Fibroblast of villous mesenchyme (primary cell): ENCODE measurements at places on chromosomes 4 and X. TPM values are rescaled to one million over a fixed set of nuclear protein-coding genes. Genes with fewer than 3 reads are reported as not detected.

The DOK7 gene
- not detected in 2 replicates for total RNA-seq

The CBR4 gene
- total RNA-seq: 14.8 and 23.3 TPM in 2 replicates

The CCSER1 gene
- 0.43 TPM in 1 of 2 replicates, not detected in the other for total RNA-seq

The CXXC4 gene
- total RNA-seq: 0.32 and 0.43 TPM in 2 replicates

The CXorf49B gene
- total RNA-seq: not detected in 2 replicates

The ZAR1 gene
- total RNA-seq: under 0.01 TPM in 1 of 2 replicates, not detected in the other

DNA sequence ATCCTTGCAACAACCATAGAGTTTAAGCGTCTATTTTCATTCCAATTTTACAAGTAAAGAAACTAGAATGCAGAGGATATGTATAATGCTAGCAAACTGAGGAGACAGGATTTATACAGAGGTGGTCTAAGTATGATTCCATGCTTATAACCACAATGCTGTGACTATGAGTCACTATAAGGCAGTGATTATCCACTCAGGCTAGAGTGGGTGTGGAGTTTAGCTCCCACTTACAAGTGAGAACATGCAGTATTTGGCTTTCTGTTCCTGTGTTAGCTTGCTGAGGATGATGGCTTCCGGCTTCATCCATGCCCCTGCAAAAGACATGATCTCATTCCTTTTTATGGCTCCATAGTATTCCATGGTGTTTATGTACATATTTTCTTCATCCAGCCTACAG, 41.6 kb upstream of the EDA2R start:
- DNase-seq: no peak

DNA sequence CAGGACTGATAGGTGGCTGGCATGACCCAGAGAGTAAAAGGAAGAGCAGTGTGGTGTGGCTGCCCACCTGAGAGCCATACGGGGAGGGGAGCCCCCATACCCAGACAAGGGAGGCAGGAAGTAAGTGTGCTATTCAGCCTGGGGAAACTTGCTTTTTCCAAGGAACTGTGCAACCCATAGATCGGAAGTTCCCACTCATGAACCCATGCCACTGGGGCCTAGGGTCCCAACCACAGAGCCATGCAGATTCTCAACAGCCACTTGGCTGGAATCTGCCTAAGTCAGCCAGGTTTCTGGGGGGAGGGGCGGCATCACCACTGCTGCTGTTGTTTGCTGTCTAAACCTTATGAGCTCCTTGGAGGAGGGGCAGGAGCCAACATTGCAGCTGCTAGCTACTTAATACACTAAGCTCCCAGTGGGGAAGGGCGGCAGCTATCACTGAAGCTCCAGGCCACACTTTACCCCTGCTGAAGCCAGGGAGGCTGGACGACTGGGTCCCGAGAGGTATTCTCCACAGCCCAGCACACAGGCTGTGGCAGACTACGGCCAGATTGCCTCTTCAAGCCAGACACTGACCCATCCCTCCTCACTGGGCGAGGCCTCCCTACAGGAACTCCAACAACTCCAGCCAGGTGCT, 410.4 kb downstream of the INPP4B start:
- no peak for DNase-seq

DNA sequence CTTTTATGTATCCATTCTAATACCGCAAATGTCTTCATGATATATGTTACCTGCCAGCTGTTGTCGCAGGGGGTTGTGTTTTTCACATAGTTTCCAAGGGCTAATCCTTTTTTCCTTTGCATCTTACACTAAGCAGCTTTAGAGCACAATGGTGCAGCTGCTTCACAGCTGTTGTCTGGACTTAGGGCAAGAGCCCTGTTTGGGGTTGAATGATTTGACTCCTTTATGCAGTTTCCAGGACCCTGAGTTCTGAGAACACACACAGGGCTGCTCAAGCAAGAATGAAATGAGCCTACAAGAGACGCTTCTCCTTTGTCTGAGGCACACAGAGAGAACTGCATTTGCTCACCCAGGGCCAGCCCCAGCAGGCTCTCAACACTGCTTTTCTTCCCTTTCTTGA, 20.2 kb downstream of the CCNG2 start:
- DNase-seq: peak; percentile 62

- peak; percentile 65 for DNase-seq
Observed at GRCh38 chrX:131827935-131828334, 195.2 kb upstream of the STK26 start.

- no peak for DNase-seq
Observed at GRCh38 chrX:13261348-13261747, 58.5 kb downstream of the ATXN3L start.

GRCh38 chr4:180637616-180638015, 1605.6 kb upstream of the TENM3 start:
- DNase-seq: no peak

DNA sequence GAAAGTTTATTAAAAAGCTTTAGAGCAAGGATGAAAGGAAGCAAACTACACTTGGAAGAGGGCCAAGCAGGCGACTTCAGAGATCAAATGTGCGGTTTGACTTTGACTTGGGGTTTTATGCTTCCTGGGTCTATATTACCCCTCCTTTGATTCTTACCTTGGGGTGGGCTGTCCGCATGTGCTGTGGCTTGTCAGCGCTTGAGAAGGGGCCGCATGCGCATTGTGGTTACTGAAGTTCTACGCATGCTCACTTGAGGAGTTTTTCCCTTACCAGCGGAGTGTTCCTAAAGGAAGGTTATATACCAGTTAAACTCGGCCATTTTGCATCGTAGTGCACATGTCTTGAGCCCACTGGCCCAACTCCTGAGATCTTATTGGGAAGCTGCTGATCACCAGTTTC, 9.9 kb downstream of the ZNF157 start:
- peak; percentile 53 for DNase-seq

DNA sequence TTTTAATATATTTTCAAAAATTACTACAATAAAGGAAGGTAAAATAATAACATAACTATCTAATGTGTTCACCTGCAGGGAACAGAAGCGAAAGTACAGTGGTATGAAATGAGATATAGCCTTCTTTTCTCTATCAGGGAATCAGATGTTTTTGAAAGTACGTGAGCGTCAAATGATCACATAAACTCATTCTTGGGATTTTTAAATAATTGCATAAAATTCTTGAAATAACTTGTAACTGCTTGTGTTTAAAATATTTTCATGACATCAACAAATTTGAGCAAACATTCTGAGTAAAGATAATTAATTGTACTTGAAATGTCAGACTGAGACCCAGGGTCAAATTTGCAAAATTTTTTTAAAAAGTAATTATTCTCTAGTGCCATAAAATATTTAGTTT, 193.5 kb upstream of the NEIL3 start:
- no peak for DNase-seq

GRCh38 chr4:79199743-79200142, 126.1 kb downstream of the NAA11 start:
- DNase-seq: no peak

DNA sequence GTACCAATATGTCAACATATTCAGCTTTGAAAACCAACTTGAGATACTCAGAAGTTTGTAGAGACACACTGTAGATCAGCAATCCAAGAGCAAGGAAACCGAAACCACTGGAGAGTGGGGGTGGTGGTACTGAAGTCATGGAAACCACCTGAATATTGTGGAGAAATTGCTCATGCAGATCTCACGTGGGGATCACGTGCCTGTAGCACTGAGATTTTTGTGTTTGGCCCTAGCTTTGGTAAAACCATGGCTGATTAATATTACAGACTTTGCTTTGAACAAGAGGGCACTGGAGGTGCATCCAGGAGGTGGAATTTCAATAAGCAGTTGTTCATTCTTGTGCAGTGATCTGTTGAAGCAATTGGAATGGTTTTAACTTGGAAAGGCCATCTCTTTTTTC, 47.2 kb downstream of the GBA3 start:
- DNase-seq: no peak

DNA sequence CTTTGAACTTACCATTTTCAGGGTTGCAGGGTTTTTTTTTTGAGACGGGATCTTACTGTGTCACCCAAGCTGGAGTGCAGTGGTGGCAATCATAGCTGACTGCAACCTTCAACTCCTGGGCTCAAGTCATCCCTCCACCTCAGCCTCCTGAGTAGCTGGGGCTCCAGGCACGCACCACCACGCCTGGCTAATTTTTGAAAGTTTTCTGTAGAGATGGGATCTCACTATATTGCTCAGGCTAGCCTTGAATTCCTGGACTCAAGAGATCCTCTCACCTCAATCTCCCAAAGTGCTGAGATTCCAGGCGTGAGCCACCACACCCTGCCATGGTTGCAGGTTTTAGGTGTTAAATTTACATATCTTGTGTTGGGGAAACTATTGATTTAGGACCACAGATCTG, 64.5 kb downstream of the STOX2 start:
- DNase-seq: no peak

GRCh38 chrX:38192007-38192810, 28.5 kb downstream of the SRPX start:
- peak; percentile 15 for DNase-seq

DNA sequence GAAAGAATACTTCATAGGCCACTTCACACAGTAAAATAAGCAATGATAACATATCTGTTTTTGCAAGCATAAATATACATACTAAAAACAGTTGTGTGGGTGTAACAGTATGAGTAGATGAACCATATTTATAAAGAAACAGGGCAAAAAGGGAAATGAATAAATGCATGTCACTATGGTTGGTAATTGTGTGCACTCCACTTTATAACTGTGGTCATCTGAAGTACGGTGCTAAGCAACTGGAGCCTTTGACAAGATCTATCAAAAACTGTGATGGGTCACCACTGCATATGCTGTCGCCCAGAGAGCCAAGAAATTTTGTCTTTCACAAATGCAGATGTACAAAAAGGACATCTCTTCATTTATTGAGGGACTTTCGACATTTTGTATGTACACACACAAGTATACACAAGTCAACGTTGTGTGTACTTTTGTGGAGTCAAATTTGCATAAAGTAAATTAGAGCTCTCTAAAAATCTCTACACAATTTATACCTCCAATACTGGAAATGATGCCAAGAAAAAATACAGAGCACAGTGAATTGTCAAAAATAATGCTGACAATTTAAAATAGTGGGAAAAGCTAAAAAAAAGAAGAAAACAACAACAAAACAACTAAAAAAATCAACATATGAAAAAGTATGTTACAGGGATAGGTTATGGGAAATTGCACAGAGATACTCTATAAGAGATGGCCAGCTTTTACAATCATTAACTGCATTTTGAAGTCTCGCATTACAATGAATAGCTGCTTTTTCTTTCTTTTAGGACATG, 123.1 kb upstream of the ENPEP start:
- DNase-seq: no peak

DNA sequence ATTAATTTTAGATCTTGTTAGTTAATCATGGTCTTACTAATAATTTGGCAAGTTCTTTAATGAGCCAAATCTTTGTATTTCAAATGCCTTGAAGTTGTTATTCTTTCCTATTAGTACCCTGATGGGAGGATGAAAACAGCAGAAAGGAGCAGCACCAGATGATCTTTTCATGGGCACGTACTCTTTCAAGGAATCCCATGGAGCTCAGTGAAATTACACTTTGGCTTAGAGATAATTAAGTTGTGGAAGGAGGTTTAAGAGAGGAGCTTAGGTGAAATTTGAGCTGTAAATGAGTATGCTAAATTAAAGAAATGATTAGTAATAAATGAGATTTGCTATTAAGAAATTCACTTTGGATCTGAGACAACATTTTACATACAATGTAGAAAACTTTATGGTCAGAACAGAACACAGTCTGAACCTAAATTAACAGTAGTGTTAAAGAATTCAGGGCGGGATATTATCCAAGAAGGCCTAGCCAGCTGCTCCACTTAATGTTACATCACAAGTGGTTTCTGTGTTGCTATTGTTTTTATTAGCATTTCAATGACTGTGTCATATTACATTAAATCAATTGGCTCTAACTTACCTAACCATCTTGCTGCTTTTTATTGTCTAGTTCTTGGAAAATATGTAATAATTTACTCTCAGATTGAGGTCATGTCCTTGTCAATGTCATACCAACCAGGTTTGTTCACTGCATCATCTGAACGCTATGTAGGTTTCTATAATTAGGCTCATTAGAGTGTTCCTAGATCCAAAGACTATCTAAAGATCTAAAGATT, 3.9 kb downstream of the MTHFD2L start:
- peak; percentile 54 for DNase-seq

DNA sequence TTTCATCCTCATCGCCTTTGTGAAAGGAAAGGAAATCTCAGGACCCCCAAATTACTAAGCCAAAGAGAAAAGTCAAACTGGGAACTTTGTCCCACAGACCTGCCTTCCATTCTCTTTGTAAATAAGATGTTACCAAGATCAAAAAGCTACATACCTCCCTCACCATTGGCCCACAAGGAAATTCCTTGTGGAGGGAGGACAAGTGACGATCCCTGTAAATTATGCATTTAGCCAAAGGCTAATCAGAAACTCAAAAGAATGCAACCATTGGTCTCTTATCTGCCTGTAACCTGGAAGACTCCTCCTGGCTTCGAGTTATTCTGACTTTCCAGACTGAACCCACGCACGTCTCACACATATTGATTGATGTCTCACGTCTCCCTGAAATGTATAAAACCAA, 70.3 kb downstream of the SHOX start:
- no peak for DNase-seq

- no peak for DNase-seq
Observed at GRCh38 chr4:158884280-158884679, 115.5 kb downstream of the FNIP2 start.
